D721Med (cell line): ENCODE measurements at places on chromosomes 4 and X.

- no peak for DNase-seq
Observed at GRCh38 chr4:53764761-53765490, 173.6 kb upstream of the LNX1 start.

DNA sequence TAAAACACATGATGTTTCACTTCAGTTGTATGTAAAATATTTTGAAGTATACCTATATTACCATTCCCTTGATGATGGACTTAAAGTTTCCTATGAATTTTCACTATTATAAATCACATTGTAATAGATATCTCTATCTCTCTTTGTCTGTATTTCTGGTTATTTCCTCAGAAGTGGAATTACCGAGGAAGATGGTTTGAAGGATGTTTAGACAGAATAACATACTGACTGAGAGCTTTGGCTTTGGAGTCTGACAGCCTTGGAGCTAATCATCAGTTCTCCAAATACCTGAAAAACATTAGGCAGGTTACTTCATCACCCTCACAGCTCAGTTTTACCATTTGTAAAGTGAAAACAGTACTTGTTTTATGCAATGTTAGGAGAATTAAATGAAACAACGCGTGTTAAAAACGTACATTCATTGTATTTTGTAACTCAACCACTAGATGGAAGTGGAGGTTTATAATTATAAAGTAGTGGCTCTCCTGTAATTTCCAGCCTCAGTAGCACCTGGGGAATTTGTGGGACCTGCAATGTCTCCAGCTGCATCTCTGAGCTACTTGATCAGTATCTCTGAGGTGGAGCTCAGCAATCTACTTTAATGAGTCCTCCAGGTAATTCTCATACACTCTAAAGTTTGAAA lies 14.3 kb downstream of the JCHAIN start:
- no peak for DNase-seq

- DNase-seq: no peak
Observed at GRCh38 chr4:119310826-119311225, 11.1 kb downstream of the FABP2 start.

DNA sequence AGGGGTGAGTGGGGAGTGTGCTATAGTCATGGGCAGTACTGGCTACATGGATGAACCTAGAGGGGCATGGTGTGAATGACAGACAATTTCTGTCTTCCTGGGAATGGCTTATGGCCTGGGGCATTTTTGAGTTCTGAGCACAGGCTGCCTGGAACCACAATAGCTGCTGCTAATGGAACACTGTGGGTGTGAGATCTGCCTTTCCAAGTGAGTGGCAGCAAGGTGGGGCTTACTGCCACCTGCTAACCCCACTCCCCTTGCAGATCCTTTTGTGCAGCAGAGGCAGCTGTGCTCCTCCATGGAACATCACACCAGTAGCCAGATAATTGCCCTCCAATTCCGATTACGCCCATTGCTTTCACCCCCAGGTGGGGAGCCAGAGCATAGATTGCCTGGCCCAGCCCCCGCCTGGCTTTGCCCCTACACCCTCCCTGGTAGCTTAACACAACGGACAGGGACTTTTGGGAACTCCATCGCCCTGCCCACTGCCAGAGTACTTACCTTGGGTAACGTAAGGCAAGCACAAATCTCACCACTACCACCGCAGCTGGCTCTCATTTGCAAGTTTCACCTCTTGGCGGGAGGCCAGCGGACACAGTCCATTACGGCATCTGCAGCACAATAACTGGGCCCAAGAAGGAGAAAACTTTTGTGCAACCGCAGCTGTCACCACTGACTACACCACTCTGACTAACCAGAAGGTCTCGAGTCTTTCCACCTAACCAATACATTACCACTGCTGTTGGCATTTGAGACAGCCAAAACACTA lies 421.2 kb upstream of the NWD2 start:
- DNase-seq: no peak
